ENCODE measurements at places on chromosomes 1 and 21. TPM values are rescaled to one million over a fixed set of nuclear protein-coding genes. Genes with fewer than 3 reads are reported as not detected.

DNA sequence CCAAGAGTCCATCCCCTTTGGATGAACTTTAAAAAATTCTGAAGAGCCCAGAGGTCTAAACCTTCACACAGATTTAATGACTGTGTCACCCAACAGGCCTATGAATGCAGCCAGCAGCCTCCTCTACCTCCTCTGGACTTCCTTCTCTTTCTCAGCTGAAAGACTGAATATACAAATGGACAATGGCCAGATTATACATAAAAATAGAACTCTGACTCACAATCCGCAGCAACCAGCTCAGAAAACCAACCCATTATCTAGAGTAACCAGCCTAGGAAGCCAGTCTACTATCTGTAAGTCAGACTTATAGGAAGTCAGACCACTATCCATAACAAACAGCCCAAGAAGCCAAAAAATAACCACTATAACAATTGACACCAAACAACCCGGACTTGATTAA lies 224.5 kb downstream of the ASTN1 start:
- no peak overlapping the region for H3K27ac ChIP-seq
- H3K4me3 ChIP-seq = no peak overlapping the region
- no peaks in the 10 kb centered on the region for H3K27me3 ChIP-seq

LRRN2 gene
- total RNA-seq = not detected

DNA sequence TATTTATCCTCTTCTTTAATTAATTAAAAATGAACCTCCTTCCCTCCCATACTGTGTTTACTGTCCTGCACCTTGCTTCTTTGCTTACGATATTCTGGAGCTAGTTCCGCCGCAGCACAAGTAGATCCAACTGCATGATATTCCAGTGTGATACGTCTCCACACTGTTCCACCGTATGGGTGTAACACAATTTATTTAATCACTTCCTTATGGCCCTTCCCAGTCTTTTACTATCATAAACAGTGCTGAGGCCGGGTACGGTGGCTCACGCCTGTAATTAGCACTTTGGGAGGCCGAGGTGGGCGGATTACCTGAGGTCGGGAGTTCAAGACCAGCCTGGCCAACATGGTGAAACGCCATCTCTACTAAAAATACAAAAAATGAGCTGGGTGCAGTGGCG lies 25.7 kb downstream of the CNST start:
- no peaks in the 10 kb centered on the region for H3K27me3 ChIP-seq
- no peak overlapping the region for H3K27ac ChIP-seq
- H3K36me3 ChIP-seq = peaks cover 48% of the 10 kb centered on the region
- H3K4me3 ChIP-seq = no peak overlapping the region

GJB4 gene
- not detected for total RNA-seq

GRCh38 chr1:224266105-224266914 lies 63.7 kb downstream of the NVL start:
- H3K4me1 ChIP-seq = peaks cover 8% of the 10 kb centered on the region
- H3K36me3 ChIP-seq = peaks cover 23% of the 10 kb centered on the region
- DNase-seq = no peak
- no peaks in the 10 kb centered on the region for H3K27me3 ChIP-seq
- peak overlapping the region; percentile 30 for H3K27ac ChIP-seq

MYCL gene
- total RNA-seq = 0.08 TPM

GRCh38 chr1:246165826-246166709 lies 341.0 kb downstream of the SMYD3 start:
- DNase-seq = no peak
- no peak overlapping the region for H3K4me3 ChIP-seq
- no peak overlapping the region for H3K27ac ChIP-seq
- peaks cover 6% of the 10 kb centered on the region for H3K36me3 ChIP-seq

MROH9 gene
- not detected for total RNA-seq

DNA sequence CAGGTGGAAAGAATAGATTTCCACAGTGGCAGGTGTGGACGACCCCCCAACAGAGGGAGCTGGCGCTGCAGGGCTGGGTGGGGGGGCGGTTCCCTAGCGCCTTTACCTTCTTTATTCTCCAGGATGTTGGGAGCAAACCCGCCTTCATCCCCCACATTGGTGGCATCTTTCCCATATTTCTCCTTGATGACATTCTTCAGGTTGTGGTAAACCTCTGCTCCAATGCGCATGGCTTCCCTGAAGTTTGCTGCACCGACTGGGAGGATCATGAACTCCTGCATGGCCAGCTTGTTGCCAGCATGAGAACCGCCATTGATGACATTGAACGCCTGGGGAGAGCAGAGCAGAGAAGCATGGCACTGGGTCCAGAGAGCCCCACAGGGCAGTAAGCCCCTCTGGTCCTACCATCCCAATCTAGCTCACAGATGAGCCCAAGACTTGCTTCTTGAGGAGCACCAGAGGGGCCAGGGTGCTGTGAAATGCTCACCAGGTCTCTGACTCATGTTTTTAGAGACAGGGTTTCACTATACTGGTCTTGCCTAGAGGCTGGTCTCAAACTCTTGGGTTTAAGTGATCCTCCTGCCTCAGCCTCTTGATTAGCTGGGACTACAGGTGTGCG lies 12.2 kb downstream of the ENO1 start:
- peak overlapping the region; percentile 72 for H3K27ac ChIP-seq
- H3K4me1 ChIP-seq = peaks cover 47% of the 10 kb centered on the region
- no peak for DNase-seq
- no peak overlapping the region for H3K4me3 ChIP-seq
- H3K36me3 ChIP-seq = peaks cover 78% of the 10 kb centered on the region

HENMT1 gene
- total RNA-seq = 26.1 TPM

PRDX6 gene
- total RNA-seq = 175 TPM

DNA sequence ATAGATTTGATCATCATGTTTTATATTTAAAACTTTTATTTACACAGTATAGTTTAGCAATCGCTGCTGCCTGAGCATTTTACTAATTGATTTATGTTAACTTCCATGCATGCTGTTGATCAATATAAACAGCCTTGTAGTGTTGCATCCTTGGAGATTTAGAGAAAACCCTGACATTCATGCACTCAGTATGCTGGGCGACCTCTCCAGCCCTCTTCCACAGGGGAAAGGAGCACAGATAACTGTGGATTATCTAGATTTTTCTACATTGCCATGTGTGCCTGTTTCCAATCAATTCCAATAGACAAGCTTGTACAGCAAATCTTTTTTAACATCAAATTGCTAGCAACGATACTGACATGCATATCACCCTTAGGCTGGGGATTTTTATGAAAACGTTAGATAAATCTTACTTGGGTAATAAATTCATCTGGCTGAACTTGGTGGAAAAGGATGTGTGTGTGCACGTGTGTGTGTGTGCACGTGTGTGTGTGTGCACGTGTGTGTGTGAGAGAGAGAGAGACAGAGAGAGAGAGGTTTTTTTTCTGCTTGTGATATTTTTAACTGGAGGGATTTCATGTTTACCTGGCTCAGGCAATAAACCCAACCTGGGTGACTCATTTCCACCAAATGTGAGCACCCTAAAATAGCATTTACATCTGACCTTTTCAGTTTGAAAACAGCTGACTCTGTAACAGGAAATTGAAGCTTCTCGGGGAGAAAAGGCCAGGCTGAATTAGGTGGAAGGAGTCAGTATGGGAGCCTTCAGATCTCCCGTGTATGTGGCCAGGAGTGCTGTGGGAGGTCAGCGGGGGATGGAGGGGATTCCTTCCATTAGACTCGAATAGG lies 339.8 kb downstream of the PRDM2 start:
- no peaks in the 10 kb centered on the region for H3K36me3 ChIP-seq
- peaks cover 2% of the 10 kb centered on the region for H3K4me1 ChIP-seq
- DNase-seq = no peak
- no peak overlapping the region for H3K4me3 ChIP-seq
- H3K27me3 ChIP-seq = peaks cover 2% of the 10 kb centered on the region

GRCh38 chr1:33220676-33221384 lies 35.5 kb upstream of the ZNF362 start:
- no peaks in the 10 kb centered on the region for H3K36me3 ChIP-seq
- H3K27ac ChIP-seq = no peak overlapping the region
- DNase-seq = no peak
- no peaks in the 10 kb centered on the region for H3K27me3 ChIP-seq
- no peak overlapping the region for H3K4me3 ChIP-seq

GRCh38 chr21:45768011-45768739 lies 124.7 kb downstream of the PCBP3 start:
- peak; percentile 63 for DNase-seq
- H3K27ac ChIP-seq = peak overlapping the region; percentile 95
- H3K36me3 ChIP-seq = no peaks in the 10 kb centered on the region
- H3K4me3 ChIP-seq = peak overlapping the region; percentile 37
- H3K27me3 ChIP-seq = no peaks in the 10 kb centered on the region
